Keratinocyte (primary cell): ENCODE measurements at places on chromosomes 12 and 14. TPM values are rescaled to one million over a fixed set of nuclear protein-coding genes. Genes with fewer than 3 reads are reported as not detected.

The RNASE7 gene
- 17.4 to 36.6 TPM (median 19.0 TPM) in 3 replicates for polyA plus RNA-seq

The ADAM20 gene
- polyA plus RNA-seq, result 0.08 to 0.09 TPM in 2 of 3 replicates, not detected in the other

The SOAT2 gene
- 0.08 TPM in 1 of 3 replicates, not detected in the others for polyA plus RNA-seq

The OR6C2 gene
- not detected in 3 replicates for polyA plus RNA-seq

The NTN4 gene
- polyA plus RNA-seq, result 8.3 to 19.5 TPM (median 11.1 TPM) in 3 replicates

The GPR84 gene
- polyA plus RNA-seq, result 0.08 to 0.17 TPM (median 0.12 TPM) in 3 replicates

The KRT75 gene
- polyA plus RNA-seq, result 59.4 to 151 TPM (median 60.5 TPM) in 3 replicates

The CABP1 gene
- 0.04 TPM in 2 of 3 replicates, not detected in the other for polyA plus RNA-seq

The PRH2 gene
- polyA plus RNA-seq, result 0.12 to 0.13 TPM in 2 of 3 replicates, not detected in the other

The MRPS35 gene
- polyA plus RNA-seq, result 34.8 to 76.0 TPM (median 60.1 TPM) in 3 replicates

The DHRS4L2 gene
- 16.3 to 22.8 TPM (median 18.1 TPM) in 3 replicates for polyA plus RNA-seq

The ZNF10 gene
- polyA plus RNA-seq, result 2.0 to 7.2 TPM (median 6.3 TPM) in 3 replicates

The SERPINA1 gene
- 0.48 to 0.71 TPM (median 0.52 TPM) in 3 replicates for polyA plus RNA-seq

The RAD9B gene
- 0.15 to 0.41 TPM (median 0.31 TPM) in 3 replicates for polyA plus RNA-seq

The TMEM121 gene
- 0.18 to 0.31 TPM (median 0.23 TPM) in 3 replicates for polyA plus RNA-seq

The MCRS1 gene
- 40.7 to 55.8 TPM (median 49.3 TPM) in 3 replicates for polyA plus RNA-seq

The AMHR2 gene
- polyA plus RNA-seq, result 0.04 TPM in 1 of 3 replicates, not detected in the others

The IFI27 gene
- polyA plus RNA-seq, result 1,132 to 3,594 TPM (median 2,783 TPM) in 3 replicates

The FLRT2 gene
- polyA plus RNA-seq, result 49.3 to 74.4 TPM (median 69.2 TPM) in 3 replicates

The TEX22 gene
- polyA plus RNA-seq, result 0.03 to 0.09 TPM in 2 of 3 replicates, not detected in the other

The GPR65 gene
- polyA plus RNA-seq, result not detected in 3 replicates

The RASSF9 gene
- polyA plus RNA-seq, result 2.5 to 4.7 TPM (median 4.2 TPM) in 3 replicates

The CCDC177 gene
- polyA plus RNA-seq, result not detected in 3 replicates

The LRRC23 gene
- polyA plus RNA-seq, result 6.2 to 7.1 TPM (median 6.3 TPM) in 3 replicates

The DNAJC22 gene
- polyA plus RNA-seq, result 0.03 to 0.04 TPM in 2 of 3 replicates, not detected in the other

The BCL11B gene
- polyA plus RNA-seq, result 3.6 to 6.4 TPM (median 5.2 TPM) in 3 replicates

The AQP6 gene
- polyA plus RNA-seq, result 0.28 to 0.57 TPM (median 0.45 TPM) in 3 replicates

The LIN7A gene
- not detected in 3 replicates for polyA plus RNA-seq

The TPPP2 gene
- polyA plus RNA-seq, result not detected in 3 replicates

The SYT1 gene
- polyA plus RNA-seq, result 4.6 to 10.5 TPM (median 6.1 TPM) in 3 replicates

The LRRK2 gene
- 0.07 to 0.26 TPM (median 0.25 TPM) in 3 replicates for polyA plus RNA-seq

The KCNH3 gene
- 0.08 to 0.21 TPM (median 0.16 TPM) in 3 replicates for polyA plus RNA-seq

The ACADS gene
- polyA plus RNA-seq, result 2.2 to 3.8 TPM (median 2.8 TPM) in 3 replicates

The RFX4 gene
- polyA plus RNA-seq, result not detected in 3 replicates

The FAM222A gene
- 0.05 to 0.24 TPM (median 0.06 TPM) in 3 replicates for polyA plus RNA-seq

The TRIP11 gene
- polyA plus RNA-seq, result 15.9 to 25.3 TPM (median 20.7 TPM) in 3 replicates

The ASPG gene
- polyA plus RNA-seq, result 0.02 to 0.40 TPM (median 0.10 TPM) in 3 replicates

The NFE2 gene
- 0.09 to 0.42 TPM (median 0.25 TPM) in 3 replicates for polyA plus RNA-seq

The CLEC1A gene
- polyA plus RNA-seq, result 0.05 TPM in 1 of 3 replicates, not detected in the others

The RBM19 gene
- 14.4 to 16.5 TPM (median 14.6 TPM) in 3 replicates for polyA plus RNA-seq

The INSM2 gene
- polyA plus RNA-seq, result not detected in 3 replicates

The FBXW8 gene
- 5.0 to 5.2 TPM (median 5.1 TPM) in 3 replicates for polyA plus RNA-seq

The VRTN gene
- not detected in 3 replicates for polyA plus RNA-seq

The CATSPERB gene
- polyA plus RNA-seq, result 0.49 to 1.1 TPM (median 1.1 TPM) in 3 replicates

The FGD4 gene
- polyA plus RNA-seq, result 7.8 to 10.5 TPM (median 7.9 TPM) in 3 replicates

The CAND1 gene
- 56.0 to 121 TPM (median 80.7 TPM) in 3 replicates for polyA plus RNA-seq

The PRB2 gene
- polyA plus RNA-seq, result 0.18 TPM in 1 of 3 replicates, not detected in the others

The RIMBP2 gene
- 0.02 to 0.16 TPM (median 0.12 TPM) in 3 replicates for polyA plus RNA-seq

The TMEM52B gene
- 0.03 TPM in 1 of 3 replicates, not detected in the others for polyA plus RNA-seq

The MYH6 gene
- polyA plus RNA-seq, result not detected in 3 replicates
